ENCODE measurements at places on chromosomes 16 and 17. TPM values are rescaled to one million over a fixed set of nuclear protein-coding genes. Genes with fewer than 3 reads are reported as not detected.

DNA sequence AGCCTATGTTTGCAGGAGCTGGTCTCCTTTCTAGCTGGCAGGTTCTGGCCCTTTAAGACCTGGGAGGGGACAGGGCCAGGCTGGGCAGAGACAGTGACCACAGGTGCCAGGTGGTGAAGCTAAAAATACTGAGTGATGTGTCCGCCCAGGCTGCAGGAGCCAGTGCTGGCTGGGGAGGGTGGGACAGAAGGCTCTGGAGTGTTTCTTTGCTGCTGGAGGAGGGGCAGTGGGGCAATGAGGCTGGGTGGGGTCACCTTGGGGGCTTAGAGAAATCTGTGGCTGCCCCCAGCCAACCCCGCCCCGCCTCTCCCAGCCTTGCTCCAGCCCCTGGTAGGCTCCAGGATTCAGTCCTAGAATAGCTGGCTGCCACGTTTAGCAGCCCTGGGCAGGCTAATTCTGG, 30.4 kb upstream of the SBK1 start:
- DNase-seq = no peak
- H3K4me3 ChIP-seq = no peak overlapping the region
- no peaks in the 10 kb centered on the region for H3K36me3 ChIP-seq

The LITAFD gene
- total RNA-seq = not detected

The HEATR9 gene
- not detected for total RNA-seq

DNA sequence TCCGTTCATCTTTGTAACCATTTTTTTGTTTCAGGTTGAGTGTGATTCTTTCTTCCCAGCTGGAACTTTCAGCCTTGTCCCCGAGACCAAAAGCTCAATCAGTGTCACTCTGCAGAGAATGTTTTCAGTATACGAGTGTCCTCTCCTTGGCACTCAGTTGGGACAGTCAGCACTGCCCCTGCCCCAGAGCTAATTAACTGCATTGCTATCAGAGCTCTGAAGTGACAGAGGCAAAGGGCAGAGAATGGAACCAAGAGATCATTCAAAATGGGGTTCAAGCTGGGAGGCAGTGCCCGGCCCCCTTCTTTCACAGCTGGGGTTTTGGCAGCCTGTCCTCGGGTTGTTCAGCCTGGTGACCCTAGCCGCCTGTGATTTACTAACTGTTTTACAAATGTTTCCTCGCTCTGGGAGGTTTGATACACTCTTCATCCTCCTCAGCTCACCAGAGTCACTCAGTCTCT, 195.9 kb upstream of the TBX2 start:
- peaks cover 33% of the 10 kb centered on the region for H3K4me1 ChIP-seq
- H3K27ac ChIP-seq = no peak overlapping the region
- no peak overlapping the region for H3K4me3 ChIP-seq
- H3K36me3 ChIP-seq = no peaks in the 10 kb centered on the region
- no peaks in the 10 kb centered on the region for H3K27me3 ChIP-seq
- no peak for DNase-seq

The PTGES3L gene
- 6.5 TPM for total RNA-seq

DNA sequence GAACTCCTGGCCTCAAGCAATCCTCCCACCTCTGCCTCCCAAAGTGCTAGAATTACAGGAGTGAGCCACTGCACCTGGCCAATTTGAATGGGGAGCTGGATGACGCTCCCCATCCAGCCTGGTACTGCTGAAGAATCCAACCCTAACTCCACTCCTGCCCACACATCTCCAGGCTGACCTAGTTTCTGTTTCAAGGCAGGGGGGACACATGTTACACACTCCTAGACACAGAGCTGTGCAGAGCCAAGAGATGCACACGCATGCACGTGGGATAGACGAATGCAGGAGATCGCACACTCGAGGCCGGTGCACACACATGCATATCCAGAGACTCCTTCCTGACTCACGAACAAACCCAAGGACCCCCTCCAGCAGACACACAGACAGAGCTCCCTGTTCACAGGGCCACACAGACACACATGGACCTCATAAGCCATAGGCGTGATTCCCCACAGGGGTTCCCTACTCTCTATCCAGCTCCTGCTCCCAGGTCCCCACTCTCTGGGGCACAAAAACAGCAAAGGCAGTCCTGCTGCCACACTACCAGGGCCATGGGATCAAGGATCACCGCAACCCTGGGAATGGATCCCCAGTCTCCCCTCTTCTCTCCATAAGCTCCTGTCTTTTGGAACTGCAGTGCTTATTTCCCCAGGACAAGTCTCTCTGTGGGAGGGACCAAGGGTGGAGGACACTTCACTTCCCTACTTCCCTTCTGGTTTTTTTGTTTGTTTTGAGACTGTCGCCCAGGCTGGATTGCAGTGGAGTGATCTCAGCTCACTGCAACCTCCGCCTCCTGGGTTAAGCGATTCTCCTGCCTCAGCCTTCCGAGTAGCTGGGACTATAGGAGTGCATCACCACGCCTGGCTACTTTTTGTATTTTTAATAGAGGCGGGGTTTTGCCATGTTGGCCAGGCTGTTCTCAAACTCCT, 14.4 kb downstream of the EPOP start:
- H3K4me1 ChIP-seq = no peaks in the 10 kb centered on the region
- peaks cover 27% of the 10 kb centered on the region for H3K27me3 ChIP-seq
- no peak for DNase-seq
- no peak overlapping the region for H3K4me3 ChIP-seq

The FBXO47 gene
- not detected for total RNA-seq

The C17orf113 gene
- 3.7 TPM for total RNA-seq
